ENCODE measurements at places on chromosomes 2 and 18. TPM values are rescaled to one million over a fixed set of nuclear protein-coding genes. Genes with fewer than 3 reads are reported as not detected.
A peak's percentile ranks its signal among the peaks of the same experiment; 100 is the strongest.

DNA sequence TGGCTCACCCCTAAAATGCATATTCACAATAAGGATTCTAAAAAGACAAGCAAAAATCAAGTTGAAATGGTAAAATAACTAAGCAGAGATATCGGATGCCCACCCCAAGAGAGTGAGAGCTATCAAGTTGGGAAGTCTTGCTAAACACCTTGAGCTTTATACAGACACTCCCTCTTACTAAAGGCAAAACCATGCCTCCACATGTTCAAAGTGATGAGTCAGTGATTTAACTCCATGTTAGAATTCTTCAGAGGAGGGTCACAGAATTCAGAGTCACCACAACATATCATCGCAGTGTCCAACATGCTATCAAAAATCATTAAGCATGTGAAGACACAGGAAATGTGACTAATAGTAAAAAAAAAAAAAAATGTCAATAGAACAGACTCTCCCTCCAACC is 20.6 kb upstream of the ST8SIA3 start:
- no peak for DNase-seq

GRCh38 chr2:163711699-163712098 is 24.1 kb downstream of the FIGN start:
- no peak for DNase-seq

- DNase-seq: no peak
Observed at GRCh38 chr2:54955358-54956110, 94.7 kb downstream of the RTN4 start.

DNA sequence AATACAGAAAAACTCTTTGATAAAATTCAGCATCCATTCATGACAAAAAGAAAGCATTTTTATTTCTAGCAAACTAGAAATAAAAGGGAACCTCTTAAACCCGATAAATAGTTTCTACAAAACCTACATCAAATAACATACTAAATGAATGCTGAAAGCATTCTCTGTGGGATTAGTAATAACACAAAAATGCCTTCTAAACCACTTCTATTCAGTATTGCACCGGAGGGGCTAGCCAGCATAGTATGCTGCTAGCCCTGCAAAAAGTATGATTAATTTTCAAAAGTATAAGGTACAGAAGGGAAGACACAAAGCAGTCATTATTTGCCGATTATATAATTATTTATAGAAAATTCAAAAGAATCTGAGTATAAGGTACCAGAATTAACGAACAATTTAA is 145.2 kb downstream of the DTNB start:
- no peak for DNase-seq

GRCh38 chr2:24917086-24917485 is 3.0 kb downstream of the ADCY3 start:
- DNase-seq: no peak

DNA sequence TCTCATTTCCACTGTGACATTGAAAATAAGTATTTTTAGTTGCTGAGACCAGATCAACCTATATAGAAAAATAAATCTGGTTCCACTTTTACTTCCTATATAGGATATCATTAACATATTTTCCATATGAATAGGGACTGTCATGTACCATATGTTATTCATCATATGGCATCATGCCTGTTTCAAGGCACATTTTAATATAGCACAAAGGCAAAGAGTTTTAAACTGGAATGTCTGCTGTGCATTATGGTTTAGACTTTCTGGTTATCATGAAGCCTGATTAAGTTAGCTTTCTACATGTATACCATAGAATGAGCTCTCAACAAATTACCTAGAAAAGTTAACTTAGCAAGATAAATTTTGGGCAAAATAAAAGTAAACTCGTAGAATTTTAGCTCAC is 53.0 kb upstream of the ACYP2 start:
- no peak for DNase-seq

DNA sequence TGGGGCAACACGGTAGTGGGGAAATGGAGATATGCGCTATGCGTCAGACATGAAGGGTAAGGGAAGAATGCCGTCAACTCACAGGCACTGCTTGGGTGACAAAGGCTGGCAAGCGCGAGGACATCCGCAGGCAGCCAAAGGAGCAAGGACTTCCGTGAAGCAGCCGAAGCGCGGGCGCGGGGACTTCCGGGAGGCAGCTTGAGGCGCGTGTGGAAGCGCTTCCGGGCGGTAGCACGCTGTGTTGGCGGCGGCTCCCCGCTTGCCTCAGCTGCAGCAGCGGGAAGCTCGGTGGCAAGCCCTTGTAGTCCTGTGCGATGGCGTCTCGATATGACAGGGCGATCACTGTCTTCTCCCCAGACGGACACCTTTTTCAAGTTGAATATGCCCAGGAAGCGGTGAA is at the start of gene PSMA8:
TSS of gene PSMA8 (plus strand) at position 218 of the 400 bp plus-strand sequence. CDS start at position 315, 97 bp downstream.
- DNase-seq: peak; percentile 84

DNA sequence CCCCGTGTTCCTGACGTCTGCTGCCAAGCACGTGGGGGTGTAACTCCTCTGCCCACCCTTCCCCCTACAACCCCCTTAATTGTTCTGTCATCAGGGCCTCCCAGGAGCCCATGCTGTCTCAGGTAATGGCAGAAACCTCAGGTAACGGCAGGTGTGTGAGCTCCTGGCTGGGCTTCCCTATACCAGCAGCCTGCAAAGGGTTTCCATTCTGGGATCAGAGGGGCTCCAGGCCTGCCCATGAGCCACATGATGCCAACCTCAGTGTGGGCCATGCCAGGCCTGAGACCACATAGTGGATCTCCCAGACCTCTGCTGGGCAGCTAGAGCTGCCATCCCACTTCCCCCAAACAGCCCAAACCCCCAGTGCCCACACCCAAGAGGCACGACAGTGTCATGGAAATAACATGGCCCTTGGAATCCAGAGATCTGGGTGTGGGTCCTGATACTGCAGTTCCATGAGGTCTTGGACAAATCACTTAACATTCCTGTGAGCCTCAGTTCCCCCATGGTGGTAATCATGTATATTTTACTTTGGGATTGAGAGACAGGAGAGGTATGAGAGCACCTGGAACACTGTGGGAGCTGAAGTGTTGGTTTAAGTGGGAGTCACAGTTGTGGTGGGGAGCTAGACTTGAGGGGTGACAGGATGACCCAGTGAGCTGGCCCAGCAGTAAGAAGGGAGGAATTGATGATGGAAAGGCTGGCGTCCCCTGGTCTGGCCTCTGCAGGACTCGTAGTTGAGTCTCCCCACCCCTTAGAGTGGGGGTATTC is 59.6 kb downstream of the ATOH8 start:
- DNase-seq: no peak

DNA sequence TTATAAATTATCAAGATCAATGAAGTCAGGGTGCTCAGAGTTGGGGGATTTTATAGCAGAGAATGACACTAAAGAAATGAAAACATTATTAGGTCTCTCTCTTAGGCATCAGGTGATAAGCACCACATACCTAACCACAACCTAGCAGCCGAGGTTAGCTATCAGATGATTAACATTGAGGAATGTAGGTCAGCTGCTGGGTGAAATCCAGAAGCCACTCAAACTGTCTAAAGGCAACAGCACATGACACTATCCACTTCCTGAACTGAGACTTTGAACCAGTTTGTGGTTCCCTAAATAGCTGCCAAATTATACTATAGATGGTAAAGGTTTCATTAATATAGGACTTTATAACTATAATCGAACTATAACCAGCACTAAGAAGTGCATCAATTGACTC is 4.7 kb downstream of the EPG5 start:
- DNase-seq: peak; percentile 65

DNA sequence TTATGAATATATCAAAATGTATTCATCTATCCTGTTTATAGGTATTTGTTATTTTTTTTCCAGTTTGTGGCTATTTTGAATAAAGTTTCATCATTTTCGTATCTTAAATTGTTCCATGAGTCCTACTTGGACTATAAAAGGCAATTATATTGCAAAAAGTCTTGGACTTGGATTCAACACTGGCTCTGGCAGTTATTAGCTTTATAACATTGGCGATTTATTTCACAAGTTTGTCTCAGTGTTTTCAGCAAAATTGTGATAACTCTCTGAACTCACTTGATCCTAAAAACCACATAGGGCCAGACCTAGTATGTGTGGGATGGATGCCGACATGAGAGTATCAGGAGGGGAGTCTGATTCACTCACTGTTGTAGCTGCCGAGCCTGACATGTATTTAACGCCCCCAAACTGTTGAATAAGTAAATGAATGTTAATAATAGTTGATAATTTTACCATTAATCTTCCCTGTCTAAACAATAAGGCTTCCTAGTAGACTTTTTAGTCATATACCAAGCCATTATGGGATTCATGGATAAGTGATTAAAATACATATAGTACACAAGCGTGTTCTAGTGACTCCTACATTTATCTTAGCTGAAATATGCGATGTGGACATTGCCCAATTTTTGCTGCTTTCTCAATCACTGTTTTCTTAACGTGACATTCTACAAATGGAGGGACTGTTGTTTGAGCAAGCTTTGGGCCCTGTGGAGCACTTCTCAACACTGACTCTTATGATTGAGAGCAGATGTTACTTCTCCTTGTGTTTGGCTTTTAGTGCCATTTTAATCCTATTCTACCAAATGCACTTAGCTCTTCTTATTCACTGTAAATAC is 907.6 kb downstream of the EPHA4 start:
- no peak for DNase-seq

DNA sequence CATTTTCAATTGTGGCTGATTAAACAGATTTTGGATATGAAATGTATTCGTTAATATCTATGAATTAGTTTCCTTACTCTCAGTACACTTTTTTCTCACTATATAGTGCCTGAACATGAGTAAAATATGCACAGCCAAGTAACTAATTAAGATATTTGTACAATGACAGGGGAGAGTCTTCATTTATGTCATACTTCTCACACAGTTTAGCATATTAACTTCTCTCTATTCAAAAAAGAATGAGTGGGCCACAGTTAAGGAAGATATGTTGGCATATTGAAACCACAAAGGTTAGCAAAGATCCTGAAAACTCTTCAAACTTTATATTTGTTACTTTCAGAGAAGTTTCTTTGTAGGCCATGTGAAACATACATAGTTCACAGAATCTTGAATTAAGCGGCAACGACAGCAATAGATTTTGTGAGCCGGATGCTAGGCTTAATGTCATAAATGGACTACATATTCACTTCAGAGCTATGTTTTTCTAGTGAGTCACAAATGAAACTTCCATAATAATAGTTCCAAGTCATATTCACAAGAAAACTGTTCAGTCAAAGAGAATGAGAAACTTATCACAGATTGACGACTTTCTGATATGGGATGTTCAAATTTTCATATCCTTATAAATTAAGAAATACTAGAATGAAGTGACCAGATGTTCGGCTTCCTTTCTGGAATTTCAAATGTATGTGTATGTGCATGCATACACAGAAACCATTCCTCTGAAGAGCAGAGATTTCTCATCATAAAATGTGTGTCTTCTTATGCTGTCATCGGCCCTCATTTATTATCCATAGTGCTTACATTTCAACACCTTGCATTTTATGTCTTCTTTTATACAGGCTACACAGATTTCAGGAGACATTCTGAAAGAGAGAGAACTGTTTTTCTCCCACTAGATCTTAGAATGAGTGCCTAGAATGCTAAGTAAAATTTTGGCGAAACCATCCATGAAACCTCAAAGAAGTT is 584.0 kb downstream of the SATB2 start:
- DNase-seq: no peak

- DNase-seq: peak; percentile 63
Observed at GRCh38 chr2:70515938-70516337, 37.7 kb downstream of the TGFA start.

- peak; percentile 81 for DNase-seq
Observed at GRCh38 chr2:192194866-192195547, at the start of gene TMEFF2. TMEFF2 (minus strand) TSS chr2:192194933; CDS start chr2:192194524, 409 bp downstream.

DNA sequence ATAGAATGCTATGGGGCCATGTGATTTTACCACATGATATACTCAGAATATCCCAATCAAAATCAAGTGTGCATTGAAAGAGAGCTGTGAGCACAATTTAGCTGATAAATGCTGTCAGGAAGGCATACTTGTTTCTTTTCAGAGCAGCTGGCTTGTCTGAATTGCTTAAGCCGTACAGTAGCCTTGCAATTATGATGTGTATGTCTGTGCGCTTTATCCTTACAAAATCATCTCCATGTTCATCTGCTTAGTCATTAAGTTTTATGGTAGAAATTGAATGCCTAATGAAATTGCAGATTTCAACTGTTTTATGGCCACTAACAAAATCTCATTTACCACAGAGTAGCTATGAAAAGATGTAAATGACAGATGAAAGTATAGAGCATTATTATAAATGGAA is 346.0 kb upstream of the DLGAP1 start:
- no peak for DNase-seq

GRCh38 chr2:198314559-198315153 is 510.3 kb downstream of the PLCL1 start:
- peak; percentile 71 for DNase-seq

GRCh38 chr2:9169349-9170107 is 37.1 kb upstream of the ASAP2 start:
- DNase-seq: no peak

- DNase-seq: no peak
Observed at GRCh38 chr2:216909541-216910210, 49.8 kb upstream of the TNP1 start.

DNA sequence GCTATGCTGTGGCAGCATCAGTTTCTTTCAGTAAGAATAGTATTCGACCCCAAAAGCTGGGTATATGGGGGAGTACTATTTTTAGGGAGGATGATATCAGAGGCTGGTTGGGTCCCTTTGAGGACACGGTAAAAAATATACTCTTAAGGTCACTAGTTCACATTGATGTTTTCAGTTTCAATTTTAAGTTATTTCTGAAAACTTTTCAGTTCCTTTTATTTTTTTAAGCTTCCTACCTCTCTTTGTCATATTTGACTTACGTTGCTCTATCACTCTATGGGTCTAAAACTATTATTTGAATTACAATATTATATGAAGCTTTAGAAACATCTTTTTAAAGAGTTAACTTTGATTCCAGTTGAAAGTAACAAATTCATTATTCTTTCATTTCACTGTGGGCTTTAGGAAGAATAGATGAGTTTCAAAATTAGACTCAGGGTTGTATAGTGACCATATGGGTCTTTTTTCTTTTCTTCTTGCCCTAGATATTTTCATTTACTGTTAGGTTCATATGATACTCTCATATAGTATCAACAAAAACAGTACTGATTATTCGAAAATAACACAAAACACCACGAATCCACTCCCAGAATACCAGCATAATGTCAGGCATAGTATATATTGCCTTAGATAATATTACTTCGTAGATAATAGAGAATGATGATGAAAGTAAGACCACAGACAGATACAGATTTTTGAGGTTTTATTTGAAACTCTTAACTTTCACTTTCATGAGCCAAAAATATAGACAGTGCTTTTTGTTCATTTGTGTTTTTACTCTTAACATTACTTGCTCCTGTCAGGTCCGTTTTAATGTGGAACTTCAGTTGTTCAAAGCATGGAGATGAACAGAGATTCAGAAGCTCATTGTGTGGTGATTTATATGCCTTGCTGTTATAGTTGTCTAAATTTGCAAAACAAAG is 9.8 kb downstream of the RMDN2 start:
- DNase-seq: no peak

DNA sequence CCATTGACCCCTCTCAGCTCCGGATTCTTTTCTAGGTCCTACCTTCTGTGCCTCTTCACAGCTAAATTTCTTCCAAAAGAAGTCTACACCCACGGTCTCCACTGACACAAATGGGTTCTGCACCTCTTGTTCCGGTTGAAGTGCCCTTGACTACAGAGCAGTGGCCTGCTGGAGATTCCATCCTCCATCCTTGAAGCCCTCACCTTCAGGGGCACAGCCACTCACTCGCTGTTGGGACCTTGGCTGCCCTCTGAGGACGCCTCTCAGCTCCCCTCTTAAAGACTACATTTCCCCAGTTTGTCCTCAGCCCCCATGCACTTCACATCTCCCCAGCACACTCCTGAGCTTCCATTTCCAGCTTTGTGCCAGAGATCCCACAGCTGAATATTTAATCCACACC is 226.3 kb downstream of the ATAD2B start:
- DNase-seq: no peak

Gene REG3A
- not detected for total RNA-seq

Gene FKBP7
- total RNA-seq: 4.9 TPM

Gene DTNB
- 30.5 TPM for total RNA-seq

Gene SNTG2
- total RNA-seq: 0.14 TPM
